Inflammatory macrophage treated with lipopolysaccharide for 1 hour (primary cell): ENCODE measurements at places on chromosomes 7 and 10.

DNA sequence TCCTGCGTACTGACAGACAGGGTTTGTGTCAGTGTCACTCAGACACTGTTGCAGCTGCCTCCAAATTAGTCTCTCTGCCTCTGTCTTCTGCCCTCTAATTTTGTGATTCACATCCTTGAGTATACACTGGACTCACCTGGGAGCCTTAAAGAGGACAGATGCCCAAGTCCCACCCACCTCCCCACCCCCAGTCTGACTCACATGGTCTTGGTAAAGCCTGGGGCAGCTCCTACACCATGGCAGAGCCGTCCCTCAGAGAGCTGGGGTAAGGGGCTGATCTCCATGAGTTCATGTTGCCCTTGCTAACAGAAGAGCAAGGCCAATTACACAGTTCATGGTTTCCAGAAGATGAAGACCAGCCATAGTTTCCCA lies 197.6 kb upstream of the STK17A start:
- DNase-seq = no peak

DNA sequence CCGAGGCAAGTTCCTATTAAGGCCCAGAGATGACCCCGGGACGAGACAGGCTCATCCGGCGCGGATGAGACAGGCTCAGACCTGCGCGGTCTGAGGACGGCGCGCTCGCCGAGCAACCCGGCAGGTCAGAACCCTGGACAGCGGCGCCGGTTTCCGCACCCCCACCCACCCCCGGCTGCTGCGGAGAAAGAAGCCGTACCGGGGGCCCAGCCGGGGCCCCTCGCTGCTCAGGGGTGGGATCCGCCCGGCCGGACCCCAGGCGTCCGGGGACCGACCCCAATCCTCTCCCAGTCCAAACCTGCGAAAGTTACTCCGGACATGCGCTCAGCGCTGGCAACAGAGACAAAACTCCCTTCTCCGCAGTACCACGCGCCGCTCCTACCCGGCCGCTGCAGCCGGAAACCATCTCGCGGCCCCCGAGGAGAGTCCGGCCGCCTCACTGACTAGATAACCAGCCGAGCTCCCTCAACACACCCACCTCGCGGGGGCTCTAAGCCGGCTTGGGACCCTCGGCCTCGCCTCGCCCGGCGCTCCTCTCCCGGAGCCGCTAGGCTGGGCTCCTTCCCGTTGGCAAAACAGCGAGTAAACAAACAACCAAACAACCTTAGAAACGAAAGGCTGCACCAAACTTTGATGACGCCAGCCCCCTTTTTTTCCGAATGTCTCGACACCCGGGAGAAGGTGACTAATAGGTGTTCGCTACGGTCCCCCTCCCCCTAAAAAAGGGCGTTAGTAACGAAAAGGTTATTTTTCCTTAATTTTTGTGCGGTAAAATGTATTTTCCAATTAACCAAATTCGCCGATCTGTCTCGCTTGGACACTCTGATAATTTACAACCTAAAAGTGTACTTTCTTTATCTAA lies 2.3 kb upstream of the DRGX start:
- peak; percentile 62 for DNase-seq

- no peak for DNase-seq
Measured at GRCh38 chr10:27527666-27528295, 23.7 kb downstream of the RAB18 start.

DNA sequence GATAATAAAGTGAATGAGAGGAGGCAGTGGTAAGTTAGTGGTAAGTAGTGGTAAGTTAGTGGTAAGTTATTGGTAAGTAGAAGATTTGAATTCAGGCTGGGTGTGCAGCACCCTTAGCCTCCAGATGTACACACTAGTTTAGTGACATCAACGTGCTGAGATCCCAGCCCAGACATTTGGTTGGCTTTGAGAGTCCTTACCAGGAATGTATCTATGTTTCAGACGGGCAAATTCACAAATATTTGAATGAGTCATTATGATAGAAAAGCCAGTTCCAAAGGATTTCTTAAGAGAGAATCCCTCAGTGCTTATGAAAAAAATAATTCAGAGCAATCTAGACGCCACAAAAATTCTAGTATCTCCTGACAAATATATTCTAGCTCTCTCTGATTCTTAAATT lies 70.0 kb downstream of the ARL4A start:
- DNase-seq = no peak

DNA sequence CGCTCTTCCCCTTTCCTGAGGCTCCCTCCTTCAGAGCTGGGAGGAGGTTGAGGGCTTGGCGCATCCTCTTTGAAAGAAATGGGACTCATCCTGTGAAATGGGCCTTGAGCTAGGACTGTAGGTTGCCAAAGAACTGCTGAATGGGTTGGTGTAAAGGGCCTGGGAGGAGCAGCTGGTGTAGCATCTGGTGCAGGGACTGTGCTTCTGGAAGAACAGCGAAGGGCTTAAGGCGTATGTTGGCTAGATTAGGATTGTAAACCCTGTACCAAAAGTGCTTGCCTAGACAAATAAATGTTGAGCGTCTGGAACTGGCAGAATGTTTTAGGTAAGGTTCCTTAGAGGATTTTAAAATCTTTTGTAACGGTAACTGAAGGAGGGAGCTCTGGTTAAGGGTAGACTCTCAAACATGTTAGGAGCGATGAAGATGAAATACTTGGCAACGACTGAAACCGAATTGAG lies 563 bp downstream of the STAM start:
- no peak for DNase-seq

DNA sequence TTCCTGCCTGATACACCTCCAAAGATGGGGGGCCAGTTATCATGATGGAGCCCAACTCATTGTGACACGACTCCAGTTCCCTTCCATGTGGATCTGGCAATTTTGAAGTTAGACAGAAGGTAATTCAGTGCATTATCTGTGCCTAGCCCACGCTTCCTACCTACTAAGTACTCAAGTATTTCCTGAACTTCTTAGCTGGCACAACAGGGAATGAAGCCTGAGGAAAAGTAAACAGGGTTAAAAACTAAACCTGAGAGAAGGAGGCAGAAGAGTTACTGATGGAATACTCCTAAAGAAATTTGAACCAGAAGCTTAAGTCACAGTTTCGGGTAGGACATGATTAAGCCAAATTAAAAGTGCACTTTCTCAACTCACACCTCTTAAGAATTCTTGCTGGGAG lies 1.1 kb upstream of the SEC31B start:
- no peak for DNase-seq

DNA sequence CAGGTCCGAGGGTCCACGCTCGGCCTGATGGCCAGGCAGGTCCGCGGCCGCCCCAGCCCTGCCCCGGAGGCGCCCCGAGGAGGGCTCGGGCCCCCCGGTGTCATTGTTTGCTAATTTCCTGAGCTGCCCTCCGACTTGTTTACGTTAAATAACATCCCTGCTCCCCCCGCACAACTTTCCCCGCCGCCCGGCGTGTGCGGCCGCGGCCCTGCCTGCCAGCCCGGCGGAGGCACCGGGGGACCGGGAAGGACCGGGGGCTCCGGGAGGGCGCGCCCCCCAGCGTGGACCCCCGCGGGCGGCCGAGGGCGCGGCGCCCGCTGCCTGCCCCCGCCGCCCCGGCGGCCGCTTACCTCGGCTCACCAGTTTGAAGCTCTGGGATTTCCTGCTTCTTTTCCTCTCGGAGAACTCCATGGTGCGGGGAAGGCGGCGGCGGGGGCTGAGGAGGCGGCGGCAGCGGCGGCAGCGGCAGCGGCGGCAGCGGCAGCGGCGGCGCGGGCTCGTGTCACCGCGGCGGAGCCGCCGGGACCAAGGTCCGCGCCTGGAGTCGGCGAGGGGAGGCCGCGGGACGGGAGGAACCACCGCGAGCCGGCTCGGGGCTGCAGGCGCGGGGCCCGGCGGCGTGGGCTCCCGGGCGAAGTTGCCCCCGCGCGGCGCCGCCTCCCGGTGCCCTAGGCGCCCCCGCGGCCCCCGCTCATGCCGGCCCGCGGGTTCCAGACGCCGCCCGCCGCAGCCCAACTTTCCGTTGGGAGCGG lies 515 bp downstream of the BEND7 start:
- DNase-seq = no peak

DNA sequence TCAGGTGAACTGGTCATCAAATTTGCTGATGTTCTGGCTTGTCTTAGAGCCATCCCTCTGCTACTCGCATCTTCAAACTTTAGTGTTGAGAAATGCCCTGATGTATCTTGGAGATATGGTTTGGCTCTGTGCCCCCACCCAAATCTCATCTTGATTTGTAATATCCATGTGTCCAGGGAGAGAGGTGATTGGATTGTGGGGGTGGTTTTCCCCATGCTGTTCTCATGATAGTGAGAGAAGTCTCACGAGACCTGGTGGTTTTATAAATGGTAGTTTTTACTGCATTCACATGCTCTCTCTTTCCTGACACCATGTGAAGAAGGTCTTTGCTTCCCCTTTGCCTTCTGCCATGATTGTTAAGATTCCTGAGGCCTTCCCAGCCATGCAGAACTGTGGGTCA lies 74.0 kb upstream of the AFAP1L2 start:
- DNase-seq = no peak

GRCh38 chr10:88063861-88064557 lies 200.6 kb downstream of the PTEN start:
- DNase-seq = no peak

- DNase-seq = no peak
Measured at GRCh38 chr10:87671139-87671815, 11.6 kb downstream of the PAPSS2 start.

GRCh38 chr10:131406676-131407392 lies 95.3 kb upstream of the TCERG1L start:
- DNase-seq = no peak

GRCh38 chr7:70710011-70710480 lies 421.9 kb upstream of the GALNT17 start:
- DNase-seq = no peak

- no peak for DNase-seq
Measured at GRCh38 chr7:34837801-34838201, 179.8 kb downstream of the NPSR1 start.
